ENCODE measurements at places on chromosomes 6 and 20. TPM values are rescaled to one million over a fixed set of nuclear protein-coding genes. Genes with fewer than 3 reads are reported as not detected.

- peak overlapping the region; percentile 48 for H3K4me3 ChIP-seq
- peaks cover 54% of the 10 kb centered on the region for H3K4me1 ChIP-seq
- peaks cover 4% of the 10 kb centered on the region for H3K36me3 ChIP-seq
- DNase-seq = peak; percentile 87
These were observed 8.0 kb downstream of the MYLIP start for GRCh38 chr6:16136621-16137450.

GRCh38 chr20:25563362-25563761 is 22.0 kb downstream of the NINL start:
- H3K36me3 ChIP-seq = no peaks in the 10 kb centered on the region
- H3K27ac ChIP-seq = no peak overlapping the region

- H3K4me3 ChIP-seq = no peak overlapping the region
- peaks cover 39% of the 10 kb centered on the region for H3K4me1 ChIP-seq
- H3K27me3 ChIP-seq = no peaks in the 10 kb centered on the region
- no peaks in the 10 kb centered on the region for H3K36me3 ChIP-seq
These were observed 45.1 kb upstream of the NEDD9 start for GRCh38 chr6:11277275-11278206.

- H3K4me1 ChIP-seq = peaks cover 22% of the 10 kb centered on the region
- no peak overlapping the region for H3K27ac ChIP-seq
- DNase-seq = no peak
- no peaks in the 10 kb centered on the region for H3K36me3 ChIP-seq
- H3K27me3 ChIP-seq = no peaks in the 10 kb centered on the region
These were observed 5.5 kb downstream of the ZBP1 start for GRCh38 chr20:57614490-57615444.

DNA sequence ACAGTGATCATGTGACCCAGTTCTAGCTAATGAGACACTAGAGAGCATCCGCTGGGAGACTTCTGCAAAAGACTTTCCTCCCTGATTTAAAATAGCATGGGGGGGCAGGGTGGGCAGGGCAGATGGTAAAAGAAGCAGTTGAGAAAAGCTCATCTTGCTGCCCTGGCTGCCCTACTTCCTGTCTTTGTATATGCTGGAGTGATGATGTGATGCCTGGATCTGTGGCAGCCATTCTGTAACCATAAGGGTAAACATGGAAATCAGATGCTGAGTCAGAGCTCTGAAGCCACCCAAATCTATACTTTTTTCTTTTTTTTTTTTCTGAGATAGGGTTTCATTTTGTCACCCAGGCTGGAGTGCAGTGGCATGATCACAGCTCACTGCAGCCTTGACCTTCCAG is 25.4 kb downstream of the ZFP64 start:
- H3K27me3 ChIP-seq = no peaks in the 10 kb centered on the region
- no peaks in the 10 kb centered on the region for H3K4me1 ChIP-seq
- DNase-seq = no peak
- no peak overlapping the region for H3K27ac ChIP-seq
- no peak overlapping the region for H3K4me3 ChIP-seq

DNA sequence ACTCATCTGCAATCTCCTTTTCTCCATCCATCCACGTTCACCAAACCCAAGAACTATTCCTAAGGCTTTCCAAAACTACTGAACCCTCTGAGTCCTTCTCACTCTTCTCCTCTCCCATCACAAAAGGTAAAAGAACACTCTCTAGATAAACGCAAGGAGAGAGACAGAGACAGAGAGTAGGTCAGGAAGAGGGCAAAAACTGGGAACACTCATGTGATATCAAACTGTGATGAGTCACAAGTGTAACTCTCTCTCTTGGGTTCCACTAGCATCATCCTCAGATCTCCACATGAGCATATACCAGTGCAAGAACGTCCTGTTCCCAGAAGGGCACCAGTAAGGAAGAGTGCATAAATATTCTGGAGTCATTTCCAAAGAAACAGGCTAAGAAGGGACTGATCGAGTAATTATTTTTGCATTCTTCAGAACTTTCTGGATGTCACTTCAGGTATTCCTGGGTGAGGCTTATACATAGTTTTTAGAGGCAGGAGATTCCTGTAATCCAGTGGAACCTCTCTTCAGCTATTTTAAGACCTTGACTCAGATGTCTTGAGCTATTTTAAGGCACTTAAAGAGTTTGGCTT is 47.3 kb upstream of the STXBP5 start:
- no peaks in the 10 kb centered on the region for H3K27me3 ChIP-seq
- no peak overlapping the region for H3K27ac ChIP-seq
- DNase-seq = no peak
- no peaks in the 10 kb centered on the region for H3K36me3 ChIP-seq
- H3K4me1 ChIP-seq = peaks cover 37% of the 10 kb centered on the region

DNA sequence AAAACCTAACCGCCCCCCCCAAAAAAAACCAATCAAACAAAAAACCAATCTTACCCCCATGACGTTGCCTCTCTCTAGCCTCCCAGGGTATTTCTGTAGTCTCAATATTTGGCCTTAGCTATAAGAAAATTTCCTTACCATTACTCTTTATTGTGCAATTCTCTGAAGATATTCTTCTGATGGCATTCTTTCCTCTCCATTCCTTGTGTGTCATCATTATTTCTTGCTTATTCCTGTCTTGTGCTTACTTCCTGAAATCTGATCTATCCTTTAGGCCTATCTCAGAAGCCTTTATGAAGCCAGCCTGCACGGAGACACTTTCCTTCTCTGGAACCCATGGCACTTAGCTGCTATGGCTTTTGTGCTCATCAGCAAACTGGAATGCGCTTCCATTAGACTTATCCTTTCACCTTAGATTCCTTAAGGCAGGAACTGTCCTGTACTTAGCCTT is 65.9 kb upstream of the DDR1 start:
- H3K4me3 ChIP-seq = no peak overlapping the region
- H3K27me3 ChIP-seq = no peaks in the 10 kb centered on the region
- no peaks in the 10 kb centered on the region for H3K36me3 ChIP-seq
- H3K4me1 ChIP-seq = peaks cover 67% of the 10 kb centered on the region

GRCh38 chr6:126667728-126668127 is 327.8 kb downstream of the CENPW start:
- no peaks in the 10 kb centered on the region for H3K4me1 ChIP-seq
- no peaks in the 10 kb centered on the region for H3K36me3 ChIP-seq
- H3K4me3 ChIP-seq = no peak overlapping the region
- no peak for DNase-seq
- no peaks in the 10 kb centered on the region for H3K27me3 ChIP-seq
- no peak overlapping the region for H3K27ac ChIP-seq

DNA sequence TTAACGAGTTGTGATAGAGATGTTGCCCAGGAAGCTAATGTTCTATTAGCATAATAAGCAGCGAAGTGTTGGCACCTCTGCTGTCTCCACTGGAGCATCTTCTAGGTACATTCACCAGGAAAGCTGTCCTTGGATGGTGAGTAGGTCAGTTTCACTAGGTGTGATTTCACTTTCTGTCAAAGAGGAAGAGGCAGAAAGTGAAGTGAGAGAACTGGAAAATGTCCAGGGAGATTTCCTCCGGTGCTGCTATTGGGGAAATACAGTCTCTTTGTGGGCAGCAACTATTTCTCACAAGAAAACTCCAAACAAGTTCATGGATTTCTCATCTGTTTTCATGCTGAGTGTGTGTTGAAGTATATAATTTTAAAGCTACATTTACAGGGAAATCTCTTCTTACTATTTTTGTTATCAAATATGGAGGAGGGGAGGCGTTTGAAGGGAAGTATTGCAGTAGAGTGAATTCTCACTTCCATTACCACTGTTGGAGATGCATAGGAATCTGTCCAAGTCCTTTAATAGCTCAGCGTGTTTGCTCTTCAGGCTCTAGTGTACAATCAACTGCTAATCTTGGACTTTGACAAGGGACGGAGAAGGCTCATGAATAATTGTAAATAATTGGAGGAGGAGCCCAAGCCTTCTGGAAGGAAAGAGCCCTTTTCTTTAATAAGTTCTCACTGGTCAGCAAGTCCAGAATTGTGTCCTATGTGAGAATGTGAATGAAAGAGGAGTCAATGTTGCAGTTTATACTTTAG is 16.1 kb upstream of the TSBP1 start:
- no peaks in the 10 kb centered on the region for H3K4me1 ChIP-seq
- H3K27ac ChIP-seq = no peak overlapping the region
- H3K36me3 ChIP-seq = no peaks in the 10 kb centered on the region
- no peaks in the 10 kb centered on the region for H3K27me3 ChIP-seq

DNA sequence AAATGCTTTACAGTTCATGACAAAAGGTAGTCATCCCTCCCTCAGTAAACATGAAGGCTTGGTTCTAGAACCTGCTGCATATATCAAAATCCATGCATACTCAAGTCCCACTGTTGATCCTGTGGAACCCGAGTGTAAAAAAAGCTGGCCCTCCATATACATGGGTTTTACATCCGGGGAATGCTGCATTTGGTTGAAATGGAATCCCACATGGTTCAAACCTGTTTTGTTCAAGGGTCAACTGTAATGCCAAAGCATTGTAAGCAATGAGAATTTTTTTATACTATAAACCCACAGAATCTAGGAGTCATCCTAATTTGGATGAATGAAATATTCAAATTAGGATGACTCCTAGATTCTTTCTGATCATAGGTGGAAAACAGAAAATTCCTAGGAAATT is 5.9 kb upstream of the HDAC2 start:
- H3K27ac ChIP-seq = no peak overlapping the region
- no peaks in the 10 kb centered on the region for H3K27me3 ChIP-seq
- peaks cover 2% of the 10 kb centered on the region for H3K4me1 ChIP-seq

- H3K27me3 ChIP-seq = no peaks in the 10 kb centered on the region
- H3K27ac ChIP-seq = no peak overlapping the region
- no peak overlapping the region for H3K4me3 ChIP-seq
- DNase-seq = no peak
- peaks cover 42% of the 10 kb centered on the region for H3K4me1 ChIP-seq
- H3K36me3 ChIP-seq = no peaks in the 10 kb centered on the region
These were observed 3.3 kb upstream of the TMEM14A start for GRCh38 chr6:52667572-52667971.

DNA sequence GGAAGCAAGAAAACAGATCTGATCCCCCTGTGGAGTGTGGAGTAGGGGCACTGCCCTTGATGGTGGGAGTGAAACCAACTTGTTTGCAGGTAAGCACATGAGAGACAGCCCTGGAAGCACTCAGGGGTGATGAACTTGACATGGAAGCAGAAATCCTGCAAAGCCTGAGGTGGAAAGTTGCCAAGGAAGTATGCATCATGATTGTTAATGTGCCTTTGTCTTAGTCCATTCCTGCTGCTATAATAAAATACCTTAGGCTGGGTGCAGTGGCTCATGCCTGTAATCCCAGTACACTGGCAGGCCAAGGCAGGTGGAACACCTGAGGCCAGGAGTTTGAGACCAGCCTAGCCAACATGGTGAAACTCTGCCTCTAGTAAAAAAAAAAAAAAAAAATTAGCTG is 40.2 kb upstream of the IFNGR1 start:
- H3K36me3 ChIP-seq = no peaks in the 10 kb centered on the region
- H3K4me1 ChIP-seq = peaks cover 20% of the 10 kb centered on the region
- H3K27me3 ChIP-seq = no peaks in the 10 kb centered on the region

GRCh38 chr6:105900125-105900937 is 185.8 kb upstream of the PRDM1 start:
- H3K27ac ChIP-seq = no peak overlapping the region
- DNase-seq = no peak
- no peak overlapping the region for H3K4me3 ChIP-seq
- H3K4me1 ChIP-seq = peaks cover 27% of the 10 kb centered on the region
- H3K36me3 ChIP-seq = no peaks in the 10 kb centered on the region

DNA sequence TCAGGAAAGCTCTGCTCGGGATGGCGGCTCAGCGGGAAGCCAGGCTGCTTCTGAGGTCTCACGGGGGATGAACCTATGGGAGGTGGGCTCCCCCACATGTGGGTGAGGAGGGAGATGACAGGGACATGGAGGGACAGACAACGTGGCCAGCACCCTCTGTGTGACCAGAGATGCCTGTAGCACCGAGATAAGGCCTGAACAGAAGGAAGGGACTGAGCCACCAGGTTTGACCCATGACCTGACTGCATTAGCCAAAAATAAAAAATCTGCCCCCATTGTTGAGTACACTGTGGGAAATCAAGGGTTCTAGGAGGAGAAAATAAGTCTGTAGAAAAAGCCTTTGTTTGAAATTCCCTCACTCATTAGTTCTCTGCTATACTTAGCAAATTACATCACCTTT is 105.7 kb downstream of the RNASET2 start:
- H3K27me3 ChIP-seq = no peaks in the 10 kb centered on the region
- DNase-seq = no peak
- H3K4me1 ChIP-seq = no peaks in the 10 kb centered on the region
- no peak overlapping the region for H3K4me3 ChIP-seq
- no peaks in the 10 kb centered on the region for H3K36me3 ChIP-seq

GRCh38 chr6:149925974-149926777 is 3.3 kb upstream of the RAET1G start:
- H3K4me3 ChIP-seq = peak overlapping the region; percentile 69
- H3K27me3 ChIP-seq = no peaks in the 10 kb centered on the region
- H3K27ac ChIP-seq = no peak overlapping the region
- no peaks in the 10 kb centered on the region for H3K36me3 ChIP-seq

GRCh38 chr20:25058847-25059810 is 1.2 kb upstream of the ACSS1 start:
- peaks cover 29% of the 10 kb centered on the region for H3K27me3 ChIP-seq
- peak; percentile 37 for DNase-seq
- H3K27ac ChIP-seq = no peak overlapping the region
- peak overlapping the region; percentile 86 for H3K4me3 ChIP-seq
- H3K36me3 ChIP-seq = no peaks in the 10 kb centered on the region

Gene FITM2
- 9.9 TPM for total RNA-seq

Gene WDR46
- 146 TPM for total RNA-seq

Gene BPIFB4
- total RNA-seq = not detected

Gene SCGN
- not detected for total RNA-seq

Gene RIN2
- 69.8 TPM for total RNA-seq

Gene CDKN1A
- total RNA-seq = 79.5 TPM

Gene ERVFRD-1
- not detected for total RNA-seq

Gene LIME1
- 18.6 TPM for total RNA-seq

Gene EYA4
- total RNA-seq = 10.0 TPM

Measured in PC-3 (cell line).